Stimulated activated CD8-positive, alpha-beta memory T cell treated with anti-CD3 and anti-CD28 coated beads, Interleukin-12 subunit alpha, Interleukin-12 subunit beta, amount 100 ng/mL, for 1 hour (primary cell): ENCODE measurements at places on chromosomes 16 and 17.

GRCh38 chr16:46688654-46689364 is at the start of gene VPS35:
TSS of gene VPS35 (minus strand) at chr16:46689178. CDS start at chr16:46689133, 45 bp downstream.
- DNase-seq = peak; percentile 99

- no peak for DNase-seq
Observed at GRCh38 chr17:9306086-9306485, 269.5 kb downstream of the STX8 start.

DNA sequence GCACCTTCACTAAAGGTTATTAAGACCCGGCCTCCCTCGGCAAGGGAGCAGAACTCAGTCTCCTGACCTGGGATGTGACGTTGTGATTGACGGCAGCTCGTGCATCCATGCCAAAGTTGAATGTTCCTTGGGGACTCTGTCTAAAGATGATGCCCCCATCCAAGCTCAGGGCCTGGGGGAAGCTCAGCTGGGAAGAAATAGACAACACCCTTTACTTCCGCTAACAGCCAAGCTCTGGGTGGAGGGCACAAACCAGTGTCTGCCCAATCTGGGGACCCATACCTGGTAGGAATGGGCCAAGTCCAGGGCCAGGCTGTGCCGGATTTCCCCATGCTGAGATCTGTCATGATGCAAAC is 95.4 kb downstream of the RMI2 start:
- no peak for DNase-seq

GRCh38 chr17:46819906-46820351 is 1.4 kb upstream of the WNT3 start:
- no peak for DNase-seq

DNA sequence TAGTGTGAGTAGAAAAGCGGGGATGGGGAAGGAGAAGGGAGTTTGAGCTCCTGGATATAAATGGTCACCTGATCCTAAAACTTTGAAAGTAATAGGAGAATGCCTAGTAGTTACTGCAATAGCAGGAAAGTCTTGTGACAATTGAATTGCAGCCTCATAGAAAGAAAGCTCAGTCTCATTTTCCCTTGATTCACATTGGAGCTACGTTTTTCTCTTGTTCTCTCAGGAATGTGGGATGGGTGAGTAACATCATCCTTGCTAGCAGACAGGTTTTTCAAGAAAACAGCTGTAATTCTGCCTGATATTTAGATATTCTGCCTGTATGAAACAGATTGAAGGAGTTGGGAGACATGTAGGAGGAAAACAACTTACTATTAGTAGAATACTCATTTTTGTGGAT is 25.3 kb downstream of the SF3B3 start:
- DNase-seq = no peak

GRCh38 chr17:78356101-78356713 is 3.7 kb downstream of the SOCS3 start:
- DNase-seq = peak; percentile 78

DNA sequence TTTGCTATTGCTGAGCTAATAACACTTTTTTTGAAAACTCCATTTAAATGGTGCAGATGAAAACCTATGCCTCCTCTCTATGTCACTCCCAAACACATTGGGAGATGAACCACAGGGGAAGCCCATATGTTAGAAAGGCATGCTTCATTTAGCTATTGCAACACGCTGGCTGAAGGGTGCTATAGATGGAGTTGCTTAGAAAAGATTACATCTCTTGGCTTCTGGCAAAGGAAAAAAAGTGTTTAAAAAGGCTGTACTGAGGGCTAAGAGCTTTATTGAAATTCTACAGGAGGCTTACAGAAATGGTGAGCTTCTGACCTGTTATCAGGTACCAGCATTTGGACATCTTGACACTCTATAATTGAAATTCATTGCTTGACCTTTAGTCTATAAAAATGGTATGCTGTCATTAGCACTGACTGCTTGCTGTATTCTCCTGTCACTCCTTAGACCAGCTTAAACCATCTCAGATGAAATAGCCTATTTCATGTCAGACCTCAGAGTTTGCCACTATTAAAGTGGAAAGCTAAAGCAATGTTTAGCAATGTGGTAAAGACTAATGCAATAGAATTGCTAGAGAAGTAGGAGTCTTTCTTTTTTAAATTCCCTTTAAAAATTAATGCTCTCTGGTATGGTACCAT is 503.9 kb downstream of the CDH11 start:
- DNase-seq = no peak
